ENCODE measurements at places on chromosomes 16 and 17.

DNA sequence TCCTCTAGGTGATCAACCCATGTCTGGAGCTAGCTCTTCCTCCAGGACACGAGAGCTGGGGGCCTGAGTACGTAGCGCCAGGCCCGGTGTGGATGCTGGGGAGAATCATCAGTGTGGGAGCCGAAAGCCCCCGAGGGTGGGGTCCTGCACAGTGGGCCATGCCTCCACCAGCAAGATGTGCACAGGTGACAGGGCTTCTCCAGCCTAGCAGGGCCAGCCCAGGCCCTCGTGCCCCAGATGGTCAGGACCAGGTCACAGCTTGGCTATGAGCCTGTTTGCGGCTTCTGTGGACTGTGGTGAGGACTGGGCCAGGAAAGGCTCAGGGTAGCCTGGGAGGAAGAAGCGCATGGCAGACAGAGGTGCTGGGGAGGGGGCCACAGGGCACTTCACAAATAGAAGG, 7.8 kb downstream of the MPG start:
- no peak for DNase-seq

DNA sequence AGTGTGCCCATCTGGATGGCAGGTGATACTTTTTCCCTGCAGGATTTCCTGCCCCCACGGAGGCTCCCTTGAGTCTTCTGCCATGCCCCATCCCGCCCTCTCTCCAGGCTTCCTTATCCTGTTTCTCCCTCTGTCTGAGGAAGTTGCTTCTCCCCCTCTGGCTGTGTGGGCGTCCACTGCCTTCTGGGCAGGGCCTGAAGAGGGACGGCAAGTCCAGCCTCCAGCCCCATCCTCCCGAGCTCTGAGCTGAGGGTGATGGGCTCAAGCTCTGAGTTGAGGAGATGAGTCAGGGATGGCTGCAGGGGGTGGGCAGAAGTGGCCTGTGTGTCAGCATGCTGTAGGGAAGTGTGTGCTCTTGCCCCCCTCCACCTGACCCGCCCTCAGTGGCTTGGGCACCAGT, 14.2 kb upstream of the RAP1GAP2 start:
- peak; percentile 42 for DNase-seq

GRCh38 chr17:74641958-74642298, 18.4 kb upstream of the CD300E start:
- DNase-seq = no peak

GRCh38 chr16:30031477-30031918, 427 bp upstream of the TLCD3B start:
- no peak for DNase-seq

DNA sequence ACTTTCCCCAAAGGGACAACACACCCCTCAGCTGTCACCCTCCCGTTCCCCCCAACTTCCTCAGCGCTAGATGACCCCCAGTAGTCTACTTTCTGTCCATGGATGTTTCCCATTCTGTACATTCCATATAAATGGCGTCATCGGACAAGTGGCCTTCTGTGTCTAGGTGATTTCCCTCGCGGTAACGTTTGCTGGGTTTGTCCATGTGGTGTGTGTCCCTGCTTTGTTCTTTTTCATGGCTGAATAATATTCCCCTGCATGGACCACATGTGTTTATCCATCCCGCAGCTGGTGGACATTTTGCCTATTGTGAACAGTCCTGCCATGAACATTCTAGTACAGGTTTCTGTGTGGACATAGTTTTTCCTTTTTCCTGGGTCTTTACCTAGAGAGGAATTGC, 7.3 kb upstream of the TEDC2 start:
- no peak for DNase-seq

Data from kidney tubule cell (primary cell).